ENCODE measurements at places on chromosomes 11 and 22. TPM values are rescaled to one million over a fixed set of nuclear protein-coding genes. Genes with fewer than 3 reads are reported as not detected.
A peak's percentile ranks its signal among the peaks of the same experiment; 100 is the strongest.

GRCh38 chr11:32316858-32317642 lies 118.3 kb downstream of the WT1 start:
- no peak for DNase-seq

- no peak for DNase-seq
Observed at GRCh38 chr22:19039796-19040280, 82.4 kb downstream of the DGCR2 start.

The WNT11 gene
- polyA plus RNA-seq, result 8.8 TPM

GRCh38 chr11:34639545-34639944 lies 18.7 kb downstream of the EHF start:
- DNase-seq, result no peak

DNA sequence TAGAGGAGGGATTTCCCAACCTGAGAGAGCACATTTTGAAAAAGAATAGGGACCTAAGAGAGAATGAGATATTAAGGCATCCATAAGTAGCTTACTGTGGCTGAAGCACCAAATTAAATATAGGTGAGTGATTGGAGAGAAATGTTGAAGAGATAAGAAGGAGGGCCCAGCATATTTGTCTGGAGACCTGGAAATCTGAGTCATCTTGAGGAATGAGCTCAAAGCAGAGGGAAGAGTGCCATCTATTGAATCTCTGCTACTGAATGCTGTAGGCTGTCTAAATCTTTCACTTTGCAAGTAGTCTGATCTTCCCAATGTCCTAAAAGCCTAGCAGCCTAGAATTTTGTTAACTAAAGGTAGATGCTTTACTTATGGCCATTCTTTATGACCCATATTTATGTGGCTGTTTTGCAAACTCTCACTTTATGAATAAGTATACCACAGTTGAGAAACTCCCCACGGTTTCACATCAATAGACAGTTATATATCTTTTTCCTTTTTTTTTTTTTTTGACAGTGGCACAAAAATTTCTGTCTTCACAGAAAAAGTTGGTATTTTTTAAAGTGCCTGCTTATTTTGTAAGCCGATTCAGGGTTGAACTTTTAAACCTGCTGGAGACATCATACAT lies 2093.5 kb downstream of the LRRC4C start:
- peak; percentile 54 for DNase-seq

GRCh38 chr11:72112978-72113808 lies 698 bp upstream of the ANAPC15 start:
- DNase-seq, result no peak

DNA sequence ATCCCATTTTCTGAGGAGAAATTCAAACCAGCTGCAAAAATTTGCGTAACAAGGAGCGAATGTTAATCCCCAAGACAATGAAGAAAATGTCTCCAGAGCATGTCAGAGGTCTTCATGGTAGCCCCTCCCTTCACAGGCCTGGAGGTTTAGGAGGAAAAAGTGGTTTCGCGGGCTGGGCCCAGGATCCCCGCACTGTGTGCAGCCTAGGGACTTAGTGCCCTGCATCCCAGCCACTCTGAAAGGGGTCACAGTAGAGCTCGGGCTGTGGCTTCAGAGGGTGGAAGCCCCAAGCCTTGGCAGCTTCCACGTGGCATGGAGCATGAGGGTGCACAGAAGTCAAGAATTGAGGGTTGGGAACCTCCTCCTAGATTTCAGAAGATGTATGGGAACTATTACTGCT lies 87.4 kb downstream of the BRD1 start:
- DNase-seq, result no peak

DNA sequence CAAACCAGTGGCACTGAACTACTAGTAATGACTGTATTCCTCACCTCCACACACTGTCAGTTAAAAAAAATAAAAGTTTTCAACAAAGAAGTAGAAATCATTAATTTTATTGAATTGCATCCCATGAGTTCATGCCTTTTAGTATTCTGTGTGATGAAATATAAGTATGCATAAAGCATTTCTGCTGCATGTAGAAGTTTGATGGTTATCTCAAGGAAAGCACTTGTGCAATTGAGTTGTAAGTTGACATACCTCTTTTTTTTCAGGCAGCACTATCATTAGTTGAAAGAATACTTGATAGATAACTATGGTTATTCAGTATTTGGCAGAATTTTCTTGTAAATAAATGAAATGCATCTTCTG lies 104.4 kb downstream of the STIM1 start:
- DNase-seq, result no peak

GRCh38 chr11:9118277-9118676 lies 26.9 kb upstream of the SCUBE2 start:
- DNase-seq, result no peak

- DNase-seq, result no peak
Observed at GRCh38 chr11:2575591-2576051, 124.2 kb downstream of the KCNQ1OT1 start.

DNA sequence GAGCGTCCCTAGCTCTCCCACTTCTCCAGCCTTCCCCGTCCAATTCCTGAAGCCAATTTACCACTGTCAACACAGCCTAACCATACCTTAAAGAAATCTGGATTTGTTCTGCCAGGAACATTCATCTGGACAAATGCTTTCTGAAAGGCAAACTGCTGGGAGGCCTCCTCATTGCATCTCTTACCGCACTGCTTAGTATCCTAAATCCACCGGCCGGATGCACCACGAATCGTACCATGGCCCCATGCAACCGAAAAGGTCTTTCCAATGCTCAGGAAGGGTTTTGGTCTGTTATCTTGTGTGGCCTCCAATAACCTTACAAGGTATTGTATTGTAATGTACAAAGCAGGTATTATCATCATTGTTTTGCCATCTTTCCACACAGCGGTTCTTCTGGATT lies 57.6 kb downstream of the MYH9 start:
- no peak for DNase-seq

GRCh38 chr11:14902650-14903350 lies 10.8 kb upstream of the CYP2R1 start:
- no peak for DNase-seq

GRCh38 chr11:121575250-121575962 lies 122.6 kb upstream of the SORL1-AS1 start:
- DNase-seq, result peak; percentile 18

- no peak for DNase-seq
Observed at GRCh38 chr22:46641811-46642266, 21.7 kb downstream of the GRAMD4 start.

The BRSK2 gene
- polyA plus RNA-seq, result 1.2 TPM

GRCh38 chr11:112273066-112273465 lies 12.4 kb upstream of the PLET1 start:
- no peak for DNase-seq

DNA sequence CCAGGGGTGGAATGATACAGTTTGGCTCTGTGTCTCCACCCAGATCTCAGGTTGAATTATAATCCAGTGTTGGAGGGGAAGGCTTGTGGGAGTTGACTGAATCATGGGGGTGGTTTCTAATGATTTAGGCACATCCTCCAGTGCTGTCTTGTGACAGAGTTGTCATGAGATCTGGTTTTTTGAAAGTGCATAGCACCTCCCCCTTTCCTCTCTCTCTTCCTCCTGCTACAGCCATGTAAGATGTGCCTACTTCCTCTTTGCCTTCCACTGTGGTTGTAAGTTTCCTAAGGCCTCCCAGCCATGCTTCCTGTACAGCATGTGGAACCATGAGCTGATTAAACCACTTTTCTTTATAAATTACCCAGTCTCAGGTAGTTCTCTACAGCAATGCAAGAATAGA lies 45.1 kb downstream of the THAP12 start:
- DNase-seq, result no peak

GRCh38 chr11:59078435-59078834 lies 7.7 kb upstream of the GLYATL1B start:
- no peak for DNase-seq

The SLC25A45 gene
- polyA plus RNA-seq, result not detected

DNA sequence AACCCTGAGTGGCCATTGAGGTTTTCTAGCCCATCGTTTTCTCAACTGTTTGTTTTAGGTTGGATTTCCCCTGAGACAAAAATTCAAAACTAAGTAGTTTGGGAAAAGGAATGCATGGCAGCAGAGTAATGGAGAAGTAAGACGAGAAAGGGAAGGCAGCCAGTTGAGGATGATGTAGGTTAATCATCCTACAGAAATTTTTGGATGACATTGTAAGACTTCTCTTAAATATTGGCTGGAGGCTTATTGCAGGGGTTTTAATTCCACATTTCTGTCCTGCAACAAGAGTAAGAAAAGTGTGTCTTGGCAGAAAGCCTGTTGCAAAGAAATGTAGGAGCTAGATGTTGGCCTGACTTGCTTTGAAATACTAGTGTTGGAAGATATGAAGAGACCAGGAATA lies 308.8 kb downstream of the LUZP2 start:
- peak; percentile 21 for DNase-seq

DNA sequence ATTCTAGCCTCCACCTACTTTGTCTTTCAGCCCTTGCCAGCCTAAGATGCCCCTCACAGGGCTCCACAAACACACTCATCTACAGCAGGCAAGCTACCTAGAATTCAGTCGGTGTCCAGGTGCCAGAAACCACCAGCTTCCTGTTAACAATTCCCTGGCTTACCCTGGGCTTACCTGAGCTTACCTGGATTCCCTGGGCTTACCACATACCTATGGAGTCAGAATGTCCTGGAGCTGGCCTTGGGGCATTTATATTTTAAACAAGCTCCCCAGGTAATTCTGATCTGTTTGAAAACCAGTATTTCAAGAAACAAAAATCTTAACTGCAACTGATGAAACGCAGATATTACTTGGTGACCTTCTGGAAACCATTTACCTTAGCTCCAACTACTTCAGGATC lies 123.6 kb downstream of the SLC1A2 start:
- no peak for DNase-seq

GRCh38 chr22:28514321-28514821 lies 165.3 kb downstream of the TTC28 start:
- DNase-seq, result peak; percentile 84

GRCh38 chr11:102810950-102811660 lies 13.1 kb upstream of the MMP1 start:
- DNase-seq, result no peak

The CCDC157 gene
- 1.2 TPM for polyA plus RNA-seq

DNA sequence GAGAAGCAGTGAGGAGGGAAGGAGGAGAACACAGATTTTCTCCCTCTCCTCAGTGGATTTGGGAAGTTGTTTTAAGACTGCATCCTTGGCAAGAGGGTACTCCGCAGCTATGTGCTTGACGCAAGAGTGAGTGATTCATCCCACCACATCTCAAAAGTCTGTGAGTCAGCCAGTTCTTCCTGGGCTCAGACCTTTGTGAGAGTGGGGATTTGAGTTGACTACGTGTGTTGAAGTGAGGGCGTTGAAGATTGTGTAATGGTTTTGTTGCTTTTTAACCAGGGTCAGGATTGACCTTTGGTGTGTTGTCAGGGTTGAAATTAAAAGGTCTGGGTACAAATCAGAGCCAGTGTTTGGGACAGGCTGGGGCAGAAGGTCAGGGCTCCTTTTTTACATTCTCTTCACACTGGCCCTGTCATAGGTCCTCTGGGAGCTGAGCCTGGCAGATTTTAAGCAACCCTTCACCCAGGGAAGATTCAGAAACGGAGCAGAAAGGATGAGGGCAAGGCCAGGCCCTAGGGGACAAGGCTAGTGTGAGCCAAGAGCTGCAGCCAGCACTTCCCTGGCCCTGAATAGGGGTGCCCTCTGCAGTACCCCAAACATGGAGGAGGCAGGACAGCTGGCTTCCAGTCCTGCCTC lies 4.2 kb upstream of the C11orf86 start:
- no peak for DNase-seq

GRCh38 chr22:42959576-42960509 lies 55.1 kb downstream of the PACSIN2 start:
- DNase-seq, result peak; percentile 71

GRCh38 chr11:18731949-18732821 lies 6.2 kb upstream of the IGSF22 start:
- peak; percentile 64 for DNase-seq

- no peak for DNase-seq
Observed at GRCh38 chr22:46065691-46066454, 84.5 kb upstream of the PPARA start.

- DNase-seq, result no peak
Observed at GRCh38 chr22:40534379-40535188, 101.9 kb downstream of the MRTFA start.

Data from muscle of arm (tissue), 14 donors.